ENCODE measurements at places on chromosomes 1 and 21.

GRCh38 chr1:201307231-201307630, 23.9 kb downstream of the PKP1 start:
- DNase-seq: no peak

- DNase-seq: no peak
Observed at GRCh38 chr1:167111868-167112709, 18.2 kb downstream of the STYXL2 start.

DNA sequence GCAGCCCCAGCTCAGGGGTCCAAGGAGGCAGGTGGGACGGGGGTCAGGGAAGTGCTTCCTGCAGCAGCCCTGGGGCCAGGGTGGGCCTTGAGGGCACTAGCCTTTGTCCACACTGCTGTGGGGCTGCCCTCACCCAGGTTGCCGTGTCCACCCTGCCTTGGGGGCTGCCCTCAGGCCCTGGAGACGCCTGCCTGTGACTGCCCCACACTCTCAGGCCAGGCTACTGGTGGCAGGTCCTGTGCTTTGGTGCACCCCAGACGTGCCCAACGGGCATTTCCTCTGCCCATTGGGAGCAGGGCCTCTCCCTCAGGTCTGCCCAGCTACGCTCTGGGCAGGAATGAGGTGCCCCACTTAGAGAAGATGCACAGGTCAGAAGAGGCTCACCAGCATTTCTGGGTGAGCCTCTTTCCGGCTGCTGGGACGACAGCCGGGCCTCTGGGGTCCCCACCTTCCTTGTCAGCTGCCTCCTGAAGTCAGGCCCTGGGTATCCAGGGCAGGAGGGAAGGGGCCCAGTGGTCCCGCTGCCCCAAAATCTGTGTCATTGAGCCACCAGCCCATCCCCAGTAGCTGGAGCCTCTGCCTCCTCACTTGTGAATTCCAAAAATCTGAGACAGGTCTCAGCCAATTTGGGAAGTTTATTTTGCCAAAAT, 2.7 kb upstream of the MMEL1 start:
- DNase-seq: no peak

- no peak for DNase-seq
Observed at GRCh38 chr1:1594602-1595260, 5.2 kb downstream of the FNDC10 start.

DNA sequence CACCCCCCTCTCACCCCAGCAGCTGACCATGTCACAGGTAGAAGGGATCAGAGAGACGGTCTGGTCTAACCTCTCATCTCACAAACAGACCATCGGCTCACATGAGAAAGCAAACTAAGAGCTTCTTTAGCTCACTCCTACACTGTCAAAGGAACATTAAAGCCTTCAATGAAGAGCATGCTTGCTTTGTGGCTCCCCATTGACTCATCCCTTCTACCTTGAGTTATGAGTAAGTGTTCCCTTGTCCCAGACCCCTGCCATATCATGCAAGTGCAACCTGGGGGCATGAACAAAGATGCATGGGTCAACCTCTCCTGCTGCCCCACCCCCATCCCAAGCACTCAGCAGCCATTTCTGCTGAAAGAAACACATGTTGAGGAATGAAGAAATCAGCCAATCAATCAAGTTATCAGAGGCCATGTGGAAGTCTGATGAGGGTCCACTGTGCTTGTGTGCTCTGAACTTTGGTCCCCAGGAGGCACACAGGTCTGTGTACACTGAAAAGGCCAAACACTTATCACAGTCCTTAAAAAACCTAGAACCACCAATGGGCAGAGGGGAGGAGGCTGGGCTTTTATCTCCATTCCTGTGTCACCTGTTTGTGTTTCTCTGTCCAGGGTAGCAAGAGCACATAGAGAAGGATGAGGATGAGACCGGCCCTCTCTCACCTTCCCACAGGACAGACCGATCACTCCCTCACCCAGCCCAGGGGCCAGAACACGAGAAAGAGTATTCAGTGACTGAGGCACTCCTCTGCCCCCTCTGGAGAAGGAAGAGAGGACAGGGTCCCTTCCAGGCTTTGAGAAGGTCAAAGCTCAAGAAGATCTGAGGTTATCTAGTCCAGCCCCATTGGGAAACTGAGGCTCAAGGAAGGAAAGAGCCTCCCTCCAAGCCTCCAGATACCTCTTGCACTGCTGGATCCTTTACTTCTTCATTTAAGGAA, 9.5 kb downstream of the ETNK2 start:
- no peak for DNase-seq

GRCh38 chr1:226211181-226211821, 12.2 kb upstream of the MIXL1 start:
- no peak for DNase-seq

All from skeletal muscle cell (primary cell).